ENCODE measurements at places on chromosomes 5 and 9. TPM values are rescaled to one million over a fixed set of nuclear protein-coding genes. Genes with fewer than 3 reads are reported as not detected.

GRCh38 chr5:134540747-134541733 lies 15.6 kb downstream of the JADE2 start:
- DNase-seq, result no peak

- DNase-seq, result no peak
Observed at GRCh38 chr5:167867281-167867680, 424.2 kb upstream of the WWC1 start.

DNA sequence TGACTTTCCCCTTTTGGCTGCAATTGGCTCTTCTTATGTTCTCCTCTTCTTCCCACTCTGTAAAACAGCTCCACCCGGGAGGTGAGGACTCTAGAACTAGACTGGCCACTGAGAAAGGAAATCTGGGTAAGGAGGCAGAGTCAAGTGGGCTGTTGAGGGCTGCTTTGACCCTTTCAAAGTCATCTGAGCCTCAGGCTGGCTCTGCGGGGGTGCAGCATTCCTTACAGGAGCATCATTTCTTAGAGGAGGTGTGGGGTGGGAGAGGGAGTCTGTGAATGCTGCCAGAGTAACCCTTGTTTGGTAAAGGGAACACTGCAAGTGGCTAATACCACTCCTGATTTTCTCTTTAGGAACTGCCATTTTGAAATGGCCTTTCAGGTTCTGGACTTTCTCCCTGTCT lies 377.7 kb upstream of the SMARCA2 start:
- DNase-seq, result no peak

- DNase-seq, result no peak
Observed at GRCh38 chr9:114721491-114722079, 39.6 kb upstream of the TEX48 start.

DNA sequence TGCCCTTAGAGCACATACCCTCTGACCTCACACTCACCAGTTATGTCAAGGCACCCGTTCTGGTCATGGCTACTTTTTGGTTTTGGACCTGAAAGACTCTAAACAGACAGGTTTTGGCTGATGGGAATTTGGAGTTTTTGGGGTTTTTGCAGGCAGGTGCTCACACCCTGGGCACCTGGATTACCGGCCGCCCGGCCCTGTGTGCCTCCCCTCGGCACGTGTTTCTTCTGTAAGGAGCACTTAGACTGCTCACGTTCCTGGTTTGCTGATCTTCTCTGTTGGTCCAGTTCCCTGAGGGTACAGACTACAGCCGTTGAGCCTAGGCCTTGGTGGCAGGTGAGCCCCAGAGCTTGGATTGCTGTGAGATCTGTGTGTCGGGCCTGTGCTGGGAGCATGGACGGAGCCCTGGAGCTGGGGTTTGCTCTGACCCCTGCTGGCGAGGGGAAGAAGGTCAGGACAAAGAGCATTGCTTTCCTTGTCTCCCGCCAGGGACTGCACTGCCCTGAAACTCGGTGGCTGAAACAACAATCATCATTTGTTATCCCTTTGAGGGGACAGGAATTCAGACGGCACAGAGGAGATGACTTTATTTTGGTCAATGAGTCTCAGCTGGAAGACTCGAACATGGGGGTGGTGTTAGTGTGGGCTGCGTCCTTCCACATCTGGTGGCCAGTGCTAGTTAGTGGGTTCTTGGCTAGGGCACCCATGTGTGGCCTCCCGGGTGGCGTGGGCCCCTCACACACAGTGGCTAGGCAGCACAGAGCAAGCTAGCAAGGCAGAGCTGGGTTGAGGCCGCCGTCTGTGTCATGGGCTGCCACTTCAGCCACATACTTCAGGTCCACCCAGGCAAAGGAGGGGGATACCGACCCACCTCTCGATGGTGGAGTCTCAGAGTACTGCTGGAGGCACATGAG lies 76.4 kb downstream of the EHMT1 start:
- no peak for DNase-seq

- no peak for DNase-seq
Observed at GRCh38 chr5:94180761-94181160, 437.6 kb downstream of the KIAA0825 start.

KCTD16 gene
- not detected for total RNA-seq

GPX8 gene
- 5.7 TPM for total RNA-seq

PAIP1 gene
- 41.5 TPM for total RNA-seq

GFI1B gene
- not detected for total RNA-seq

SLC24A2 gene
- not detected for total RNA-seq
